ENCODE measurements at places on chromosomes 3 and 15. TPM values are rescaled to one million over a fixed set of nuclear protein-coding genes. Genes with fewer than 3 reads are reported as not detected.

The TTC21A gene
- total RNA-seq = 3.9 TPM

DNA sequence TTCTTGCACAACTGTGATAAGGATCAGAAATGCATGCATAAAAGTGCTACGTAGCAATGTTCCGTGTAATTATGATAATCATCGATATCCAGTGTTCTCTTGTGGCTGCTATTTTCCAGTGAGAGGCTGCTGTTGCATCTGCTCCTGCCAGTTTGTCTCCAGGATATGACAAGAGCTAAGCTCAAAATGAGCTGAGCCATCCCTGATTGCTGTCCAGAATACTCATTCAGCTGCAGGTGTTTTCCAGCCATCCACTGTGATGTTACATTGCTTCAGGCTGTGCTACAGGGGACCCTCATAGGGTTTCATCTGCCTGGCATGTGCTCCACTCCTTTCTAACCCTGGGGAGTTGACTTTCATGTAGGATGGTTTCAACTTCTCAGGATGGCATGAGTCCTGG lies 976.0 kb downstream of the ROBO1 start:
- DNase-seq = no peak
- H3K27ac ChIP-seq = no peak overlapping the region
- H3K4me3 ChIP-seq = no peak overlapping the region
- H3K27me3 ChIP-seq = no peaks in the 10 kb centered on the region
- no peaks in the 10 kb centered on the region for H3K4me1 ChIP-seq
- no peaks in the 10 kb centered on the region for H3K36me3 ChIP-seq

GRCh38 chr3:16522834-16523233 lies 9.3 kb upstream of the RFTN1 start:
- no peaks in the 10 kb centered on the region for H3K27me3 ChIP-seq
- no peak overlapping the region for H3K27ac ChIP-seq
- no peaks in the 10 kb centered on the region for H3K36me3 ChIP-seq

The DMXL2 gene
- 17.8 TPM for total RNA-seq

GRCh38 chr15:88400084-88400483 lies 67.1 kb downstream of the MRPL46 start:
- no peak for DNase-seq
- H3K4me1 ChIP-seq = peaks cover 6% of the 10 kb centered on the region
- H3K27me3 ChIP-seq = no peaks in the 10 kb centered on the region
- H3K27ac ChIP-seq = no peak overlapping the region

DNA sequence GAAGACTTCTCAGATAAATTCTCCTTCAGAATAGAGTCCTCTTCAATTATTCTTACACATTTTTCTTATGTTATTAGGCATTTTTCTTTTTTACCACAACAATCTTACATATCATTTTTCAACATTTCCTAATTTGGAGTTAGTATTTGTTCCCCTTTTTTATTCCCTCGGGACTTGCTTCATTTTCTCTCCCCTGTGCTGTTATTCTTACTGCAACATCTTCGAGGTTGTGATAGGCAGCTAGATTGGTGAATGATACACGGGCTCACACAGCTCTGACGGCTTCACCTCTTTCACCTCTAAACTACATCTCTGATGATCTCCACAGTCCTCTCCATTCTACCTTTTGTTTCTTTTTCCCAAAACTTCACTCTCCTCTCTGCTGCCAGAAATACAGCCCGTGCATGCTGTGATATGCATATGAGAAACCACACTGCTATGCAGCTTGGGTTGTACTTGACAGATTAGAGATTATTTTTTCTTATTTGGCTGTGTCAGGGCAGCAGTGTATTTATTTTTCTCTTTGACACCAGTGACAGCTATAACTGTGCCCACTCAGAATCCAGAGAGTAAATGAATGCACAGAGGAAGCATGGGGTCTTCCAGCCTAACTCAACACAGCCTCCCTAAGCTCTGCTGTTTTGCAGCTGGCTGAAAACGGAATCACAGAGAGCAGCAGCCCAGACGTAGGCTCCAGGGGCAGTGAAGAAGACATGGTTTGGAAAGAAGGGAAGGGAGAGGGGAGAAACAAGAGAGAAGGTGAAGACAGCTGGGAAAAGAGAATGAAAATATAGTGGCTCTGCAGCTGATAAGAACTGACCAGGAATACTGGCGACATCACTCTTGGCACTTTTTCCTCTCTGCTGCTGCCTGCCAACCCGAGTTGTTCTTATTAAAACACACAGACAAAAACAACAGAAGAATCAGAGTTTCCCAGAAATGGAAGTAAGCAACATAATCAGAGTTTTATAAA lies 61.8 kb downstream of the SLC9A9 start:
- no peak overlapping the region for H3K4me3 ChIP-seq
- no peaks in the 10 kb centered on the region for H3K4me1 ChIP-seq
- H3K27ac ChIP-seq = no peak overlapping the region
- H3K27me3 ChIP-seq = no peaks in the 10 kb centered on the region
- DNase-seq = peak; percentile 36
- H3K36me3 ChIP-seq = no peaks in the 10 kb centered on the region
